ENCODE measurements at places on chromosomes 7 and 10.

GRCh38 chr7:84337429-84337828 lies 142.8 kb upstream of the SEMA3A start:
- DNase-seq = peak; percentile 8

GRCh38 chr10:33355274-33355673 lies 20.8 kb upstream of the NRP1 start:
- no peak for DNase-seq

DNA sequence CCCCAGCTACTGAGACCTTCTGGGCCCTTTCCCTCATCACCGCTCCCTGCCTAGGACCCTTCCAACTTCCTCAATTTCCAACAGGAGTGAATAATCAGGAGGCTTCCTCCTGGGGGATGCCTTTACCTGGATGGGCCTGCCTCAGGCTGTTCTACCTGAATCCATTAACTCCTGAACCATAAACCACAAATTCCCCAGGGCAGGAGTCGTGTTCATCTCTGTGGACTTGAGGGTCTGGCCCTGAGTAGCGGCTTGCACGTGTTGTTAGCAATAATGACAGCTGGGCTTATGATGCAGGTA lies 105.1 kb upstream of the GPR26 start:
- DNase-seq = no peak

DNA sequence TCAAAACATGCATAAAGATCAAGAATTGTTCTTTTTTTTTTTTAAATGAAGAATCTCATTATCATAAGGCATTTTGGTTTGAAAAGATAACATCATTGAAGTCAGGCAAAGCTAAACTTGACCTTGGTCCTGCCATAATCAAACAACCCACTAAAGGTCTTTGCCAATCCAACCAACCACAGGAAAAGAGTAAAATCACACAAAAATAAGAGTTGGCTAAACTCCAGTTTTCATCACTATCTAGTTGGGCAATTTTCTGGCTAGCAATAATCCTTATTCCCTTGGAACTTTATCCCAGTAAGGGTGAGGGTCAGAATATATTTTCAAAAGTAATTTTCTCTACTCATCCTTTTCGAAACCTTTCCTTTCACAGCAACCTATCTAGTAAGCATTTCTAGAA lies 62.4 kb downstream of the HIBADH start:
- DNase-seq = no peak
